ENCODE measurements at places on chromosomes 5 and 9.
A peak's percentile ranks its signal among the peaks of the same experiment; 100 is the strongest.

DNA sequence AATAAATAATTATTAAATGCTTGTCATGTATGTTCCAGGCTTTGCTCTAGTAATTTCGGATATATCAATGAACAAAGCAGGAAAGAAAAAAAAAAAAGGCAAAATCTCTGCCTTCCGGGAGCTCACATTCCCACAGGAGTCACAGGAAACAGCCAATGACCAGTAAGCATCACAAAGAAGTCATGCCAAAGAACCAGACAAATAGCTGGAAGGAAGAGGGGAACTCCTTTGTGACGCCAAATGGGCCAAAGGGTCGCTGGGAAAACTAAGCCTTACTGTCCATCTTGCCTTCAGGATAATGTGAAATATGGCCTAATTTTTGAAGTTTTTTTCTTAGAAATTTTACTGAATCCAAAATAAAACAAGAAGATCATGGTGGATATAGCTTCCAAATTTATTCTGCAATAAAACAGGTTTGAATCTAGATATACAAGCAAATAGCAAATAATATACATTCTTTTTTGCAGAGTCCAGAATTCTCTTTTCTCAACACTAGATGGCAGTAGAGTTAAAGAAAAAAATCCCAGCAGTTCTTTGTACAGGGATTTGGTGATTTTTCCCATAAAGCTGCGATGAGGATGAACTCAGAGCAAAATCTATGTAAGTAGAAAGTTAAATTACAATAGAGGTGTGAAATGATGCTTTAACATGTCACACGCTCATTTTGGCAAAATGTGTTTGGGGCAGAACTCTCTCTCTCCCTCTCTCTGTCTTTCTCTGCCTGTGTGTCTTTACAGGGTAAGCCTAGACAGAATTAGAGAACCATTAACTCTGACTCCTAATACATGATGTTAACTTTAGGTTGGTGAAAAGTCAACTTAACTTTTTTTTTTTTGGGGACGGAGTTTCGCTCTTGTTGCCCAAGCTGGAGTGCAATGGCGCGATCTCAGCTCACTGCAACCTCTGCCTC lies 60.0 kb upstream of the TUT7 start:
- DNase-seq, result no peak

- peak; percentile 28 for DNase-seq
Observed at GRCh38 chr9:4762886-4763541, 22.0 kb upstream of the AK3 start.

- no peak for DNase-seq
Observed at GRCh38 chr5:147554261-147554817, 44.5 kb upstream of the DPYSL3 start.

DNA sequence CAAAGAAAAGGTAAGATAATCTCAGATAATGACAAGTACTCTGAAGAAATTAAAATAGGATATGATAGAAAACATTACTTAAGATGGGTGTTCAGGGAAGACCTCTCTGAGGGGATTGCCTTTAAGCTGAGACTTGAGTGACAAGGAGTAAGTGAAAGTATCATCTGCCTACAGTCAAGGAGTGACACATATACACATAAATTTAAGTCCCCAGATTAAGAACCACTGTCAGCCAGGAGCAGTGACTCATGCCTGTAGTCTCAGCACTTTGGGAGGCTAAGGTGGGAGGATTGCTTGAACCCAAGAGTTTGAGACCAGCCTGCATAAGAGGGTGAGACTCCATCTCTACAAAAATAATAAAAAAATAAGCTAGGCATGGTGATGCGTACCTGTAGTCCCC lies 19.7 kb upstream of the ANKHD1 start:
- no peak for DNase-seq

DNA sequence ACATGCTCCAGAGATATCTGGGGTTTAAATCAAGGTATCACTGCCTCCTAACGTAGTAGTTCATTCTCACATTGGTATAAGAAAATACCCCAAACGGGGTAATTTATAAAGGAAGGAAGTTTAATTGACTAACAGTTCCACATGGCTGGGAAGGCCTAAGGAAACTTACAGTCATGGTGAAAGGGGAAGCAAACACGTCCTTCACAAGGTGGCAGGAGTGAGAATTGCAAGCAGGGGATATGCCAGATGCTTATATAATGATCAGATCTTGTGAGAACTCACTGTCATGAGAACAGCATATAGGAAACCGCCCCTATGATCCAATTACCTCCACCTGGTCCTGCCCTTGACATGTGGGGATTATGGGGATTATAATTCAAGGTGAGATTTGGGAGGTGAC lies 1280.2 kb upstream of the C9orf72 start:
- DNase-seq, result no peak

GRCh38 chr5:119271758-119272730 lies 83.8 kb upstream of the TNFAIP8 start:
- no peak for DNase-seq

- DNase-seq, result no peak
Observed at GRCh38 chr9:130766021-130766926, 68.8 kb upstream of the ABL1 start.

DNA sequence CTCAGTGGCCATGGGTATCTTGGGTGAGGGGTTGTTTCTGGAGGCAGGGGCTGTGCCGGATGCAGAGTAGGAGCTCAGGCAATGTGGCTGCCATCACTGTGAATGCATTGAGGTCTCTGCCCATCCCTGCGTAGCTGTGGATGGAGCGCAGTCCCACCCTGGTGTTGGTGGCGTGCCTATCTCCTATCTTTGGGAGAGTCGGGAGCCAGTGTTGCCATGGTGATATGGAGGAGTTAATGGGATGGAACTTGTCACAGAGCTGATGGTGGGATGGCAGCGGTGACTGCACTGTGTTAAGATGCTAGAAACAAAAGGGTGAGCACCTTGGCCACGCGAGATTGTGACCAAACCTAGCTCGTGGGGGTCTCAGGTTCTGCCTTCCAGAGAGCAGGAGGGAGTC lies 197.3 kb downstream of the MELK start:
- DNase-seq, result no peak

GRCh38 chr5:13606051-13606450 lies 338.4 kb downstream of the DNAH5 start:
- no peak for DNase-seq

- DNase-seq, result no peak
Observed at GRCh38 chr9:81529556-81530193, 159.7 kb downstream of the TLE1 start.

DNA sequence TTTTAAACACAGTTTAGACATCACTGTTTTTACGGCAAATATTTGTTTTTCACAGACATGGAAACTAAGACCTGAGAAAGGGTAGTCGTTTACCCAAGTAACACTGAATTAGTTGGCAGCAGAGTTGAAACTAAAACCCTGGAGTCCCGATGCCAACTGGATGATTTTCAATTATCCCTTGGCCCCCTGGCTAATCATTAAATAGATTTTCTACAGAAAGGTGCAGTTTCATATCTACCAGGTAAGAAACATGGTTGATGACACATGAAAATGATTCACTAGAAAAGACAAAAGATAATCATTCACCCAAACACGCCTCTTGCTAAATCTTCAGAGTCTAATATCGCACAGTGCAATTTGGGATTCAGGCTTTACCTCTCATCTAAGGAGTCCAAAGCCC lies 136.9 kb downstream of the SEMA5A start:
- DNase-seq, result no peak

DNA sequence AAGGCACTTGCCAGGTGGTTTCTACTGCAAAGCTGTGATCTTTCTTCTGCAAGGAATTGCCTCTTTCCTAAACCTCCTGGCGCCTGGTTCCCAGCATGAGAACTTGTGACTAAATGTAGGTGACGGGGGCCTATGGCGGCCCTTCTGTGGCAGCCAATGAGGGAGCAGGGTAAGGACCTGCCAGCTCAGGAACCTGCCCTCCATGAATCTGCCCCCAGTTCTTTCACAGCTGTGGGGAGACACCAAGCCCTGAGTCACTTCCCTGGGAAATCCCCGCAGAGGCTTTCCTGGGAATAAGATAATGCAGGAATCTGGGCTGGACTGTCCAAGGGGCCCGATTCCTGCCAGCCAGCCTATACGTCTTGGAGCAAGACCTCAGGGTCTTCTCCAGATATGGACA lies 56.7 kb upstream of the CTNNA1 start:
- DNase-seq, result no peak

GRCh38 chr5:42502613-42503470 lies 79.6 kb downstream of the GHR start:
- DNase-seq, result no peak

DNA sequence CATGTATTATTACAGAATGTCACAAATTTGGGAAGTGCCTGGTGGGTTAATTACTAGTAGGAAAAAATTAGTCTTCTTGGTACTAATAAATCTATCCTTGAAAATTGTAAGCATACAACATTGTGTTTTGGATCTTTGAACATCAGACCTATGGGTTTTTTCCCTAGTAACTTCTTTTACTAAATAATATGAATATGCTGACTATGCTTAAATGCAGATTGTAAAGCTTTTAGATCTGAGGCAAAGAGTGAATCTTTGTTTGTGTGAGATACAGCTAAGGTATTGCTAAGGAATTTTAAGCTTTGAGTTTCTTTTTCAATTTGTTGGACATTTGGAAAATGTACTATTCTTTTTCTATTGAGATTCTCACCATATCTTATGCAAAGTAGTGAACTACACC lies 390.6 kb upstream of the CCNH start:
- no peak for DNase-seq

DNA sequence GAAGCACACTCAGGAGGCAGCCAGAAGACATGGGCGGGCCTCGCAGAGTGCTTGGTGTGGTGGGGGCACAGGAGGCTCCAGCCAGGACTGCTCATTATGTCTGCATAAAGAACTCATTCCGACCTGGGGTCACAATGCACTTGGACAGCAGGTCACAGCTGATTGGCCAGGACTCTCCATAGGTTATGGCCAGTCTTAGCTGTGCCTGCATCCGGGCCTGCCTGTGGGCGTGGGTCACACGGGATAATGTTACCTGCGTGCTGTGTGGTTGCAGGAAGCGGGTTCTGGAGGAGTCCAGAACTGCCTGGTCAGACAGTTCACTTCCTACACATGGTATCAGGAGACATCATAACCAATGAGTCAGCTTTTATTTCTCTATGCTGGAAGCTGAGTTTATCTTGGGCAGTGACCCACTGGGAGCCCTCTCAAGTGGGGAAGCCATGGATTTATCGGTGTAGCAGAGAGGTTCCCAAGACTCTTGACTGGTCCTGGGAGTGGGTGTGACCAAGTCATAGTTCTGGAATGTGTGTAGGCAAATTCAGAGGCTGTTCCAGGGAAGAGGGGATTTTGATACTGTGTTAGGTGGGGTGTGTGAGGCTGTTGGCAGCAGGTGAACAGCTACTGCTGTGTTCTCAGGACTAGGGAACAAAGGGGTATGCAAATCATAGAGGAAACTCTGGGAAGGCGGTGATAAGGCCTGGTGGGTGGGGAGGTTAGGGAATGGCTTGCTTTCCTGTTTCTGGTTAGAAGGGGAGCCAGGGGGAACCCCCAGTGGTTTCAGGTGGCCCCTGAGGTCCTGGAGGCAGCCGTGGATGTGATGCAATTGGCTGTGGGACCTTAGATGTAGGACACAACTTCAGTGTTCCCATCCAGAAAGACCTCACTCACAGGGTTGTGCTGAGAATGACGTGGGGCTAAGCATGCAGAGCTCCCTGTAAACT lies 51.3 kb downstream of the ARHGEF37 start:
- DNase-seq, result no peak

GRCh38 chr9:77588271-77588937 lies 59.7 kb downstream of the GNA14 start:
- DNase-seq, result no peak

DNA sequence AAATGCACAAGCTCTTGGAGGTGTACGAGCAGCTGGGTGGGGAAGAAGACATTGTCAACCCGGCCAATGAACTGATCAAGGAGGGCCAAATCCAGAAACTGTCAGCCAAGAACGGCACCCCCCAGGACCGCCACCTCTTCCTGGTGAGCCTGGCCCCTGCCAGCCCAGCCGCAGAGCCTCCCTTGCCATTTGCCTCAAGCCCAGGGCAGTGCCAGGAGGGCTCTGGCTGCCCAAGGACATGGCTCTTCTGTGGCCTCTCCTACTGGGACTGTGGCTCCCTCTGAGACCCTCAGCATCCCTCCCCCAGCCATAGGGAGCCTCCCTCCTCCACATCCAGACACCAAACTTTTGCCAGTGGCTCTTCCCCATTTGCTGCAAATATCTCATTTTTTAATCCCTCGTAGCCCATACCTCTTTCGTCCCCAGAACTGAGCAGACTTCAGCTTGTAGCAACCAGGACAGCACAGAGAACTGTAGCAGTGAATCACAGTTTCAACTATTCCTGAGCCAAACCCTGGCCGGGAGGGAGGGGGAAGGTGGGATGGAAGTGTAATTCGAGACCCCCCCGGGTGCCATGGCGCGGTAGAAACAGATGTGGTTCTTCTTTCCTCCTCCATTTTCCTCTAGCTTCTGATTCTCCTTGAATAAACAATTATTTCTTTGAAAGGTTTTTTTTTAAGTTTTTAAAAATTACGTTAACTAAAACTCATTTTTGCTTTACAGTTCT lies 44.5 kb upstream of the SUSD3 start:
- no peak for DNase-seq

DNA sequence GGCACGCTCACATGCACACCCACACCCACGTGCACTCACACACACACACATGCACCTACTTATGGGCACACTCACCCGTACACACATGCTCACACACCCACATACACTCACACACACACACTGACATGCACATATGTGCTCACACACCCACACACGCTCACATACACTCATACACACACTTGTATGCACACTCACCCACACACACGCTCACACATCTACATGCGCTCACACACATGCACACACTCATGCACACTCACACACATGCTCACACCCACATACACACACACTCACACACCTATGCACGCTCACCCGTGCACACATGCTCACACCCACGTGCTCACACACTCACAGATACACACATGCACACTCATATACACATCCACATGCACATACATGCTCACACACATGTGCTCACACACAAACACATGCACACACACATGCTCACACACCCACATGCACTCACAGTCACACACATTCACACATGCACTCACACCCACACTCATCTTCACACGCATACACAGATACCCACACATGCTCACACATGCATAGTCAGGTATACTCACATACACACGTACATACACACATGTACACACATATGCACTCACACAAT lies 138.3 kb downstream of the OLFM1 start:
- DNase-seq, result no peak

- no peak for DNase-seq
Observed at GRCh38 chr9:17742067-17742466, 163.2 kb downstream of the SH3GL2 start.

DNA sequence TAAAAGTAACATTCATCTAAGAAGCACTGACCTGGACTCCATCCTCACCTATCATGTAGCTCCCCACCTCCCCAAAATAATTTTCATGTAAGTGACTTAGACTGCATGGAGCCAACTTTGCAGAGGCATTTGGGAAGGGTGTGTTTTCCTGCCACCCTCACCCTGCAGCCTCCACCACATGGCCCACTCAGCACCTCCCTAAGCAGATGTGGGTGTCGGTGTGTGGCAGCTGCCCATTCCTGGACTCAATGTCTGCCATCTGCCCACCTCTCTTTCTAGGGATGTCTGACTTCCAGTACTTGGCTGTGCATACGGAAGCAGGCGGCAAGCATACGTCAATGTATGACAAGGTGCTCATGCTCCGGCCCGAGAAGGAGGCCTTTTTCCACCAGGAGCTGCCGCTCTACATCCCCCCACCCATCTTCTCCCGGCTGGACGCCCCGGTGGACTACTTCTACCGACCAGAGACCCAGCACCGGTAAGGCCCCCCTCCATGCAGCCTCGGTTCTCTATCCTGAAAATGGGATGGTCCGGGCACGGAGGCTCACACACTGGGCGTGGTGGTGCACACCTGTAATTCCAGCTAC lies 12.7 kb downstream of the GTF3C5 start:
- no peak for DNase-seq

- DNase-seq, result no peak
Observed at GRCh38 chr5:143182901-143183820, 220.3 kb downstream of the NR3C1 start.
